Activated T-cell treated with anti-CD3 and anti-CD28 coated beads for 1 hour (primary cell): ENCODE measurements at places on chromosomes 6 and 20.

- no peak for DNase-seq
Measured at GRCh38 chr6:146339716-146340115, 203.9 kb upstream of the RAB32 start.

DNA sequence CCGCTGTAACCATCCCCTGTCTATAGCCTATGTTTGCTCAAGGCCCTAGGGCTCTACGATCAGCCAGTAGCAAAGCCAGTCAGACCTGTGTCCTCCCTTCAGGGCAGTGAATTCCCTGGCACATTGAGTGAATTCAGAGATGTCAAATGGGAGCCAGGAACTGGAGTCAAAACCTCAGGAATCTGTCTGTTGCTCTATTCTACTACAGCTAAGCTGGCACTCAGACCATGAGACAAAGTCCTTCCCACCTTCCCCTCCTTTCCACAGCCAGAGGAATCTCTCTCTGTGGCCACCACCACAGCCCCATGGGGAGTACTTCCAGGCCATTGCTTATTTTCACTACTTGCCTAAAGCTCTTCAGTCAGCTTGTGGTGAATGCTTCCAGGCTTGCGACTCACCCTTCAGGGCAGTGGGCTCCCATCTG, 82.0 kb downstream of the PKIB start:
- DNase-seq, result no peak

- DNase-seq, result no peak
Measured at GRCh38 chr20:47238780-47239718, 117.5 kb downstream of the ZMYND8 start.

GRCh38 chr6:96645106-96645505, 82.2 kb downstream of the FHL5 start:
- DNase-seq, result no peak

DNA sequence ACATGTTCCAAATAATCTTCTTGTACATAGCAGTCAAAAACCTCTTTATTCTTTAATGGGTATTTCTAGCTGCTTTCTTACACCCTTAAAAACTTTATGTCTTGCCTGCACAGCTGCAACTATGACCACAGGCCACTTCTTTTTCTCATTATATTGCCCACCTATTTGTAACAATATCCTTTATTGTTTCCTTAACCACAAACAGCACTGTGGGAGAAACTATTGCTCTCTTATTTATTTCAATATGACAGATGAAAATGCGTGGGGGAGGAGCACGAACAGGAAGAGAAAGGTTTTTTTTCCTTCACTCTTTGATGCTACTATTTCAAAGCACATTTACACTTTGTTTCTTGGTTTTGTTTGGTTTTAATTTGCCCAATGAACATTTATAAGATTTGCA, 253.5 kb downstream of the GJA1 start:
- no peak for DNase-seq

DNA sequence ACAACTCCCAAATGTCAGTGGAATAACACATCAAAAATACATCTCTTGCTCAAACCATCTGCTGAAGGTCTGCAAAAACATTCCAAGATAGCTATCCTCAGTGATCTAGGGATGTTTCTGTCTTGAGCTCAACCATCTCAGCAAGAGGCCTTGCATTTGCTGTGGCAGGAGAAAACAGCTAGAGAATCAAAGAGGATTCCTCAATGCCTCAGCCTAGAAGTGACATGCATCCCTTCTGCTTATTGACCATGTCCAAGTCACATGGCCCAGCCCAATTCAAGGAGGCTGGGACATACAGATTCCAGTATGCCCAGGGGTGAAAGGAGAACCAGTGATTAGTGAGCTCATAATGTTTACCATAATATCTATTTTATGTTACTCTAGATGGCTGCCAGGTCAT, 269.5 kb downstream of the PLCB1 start:
- DNase-seq, result no peak

DNA sequence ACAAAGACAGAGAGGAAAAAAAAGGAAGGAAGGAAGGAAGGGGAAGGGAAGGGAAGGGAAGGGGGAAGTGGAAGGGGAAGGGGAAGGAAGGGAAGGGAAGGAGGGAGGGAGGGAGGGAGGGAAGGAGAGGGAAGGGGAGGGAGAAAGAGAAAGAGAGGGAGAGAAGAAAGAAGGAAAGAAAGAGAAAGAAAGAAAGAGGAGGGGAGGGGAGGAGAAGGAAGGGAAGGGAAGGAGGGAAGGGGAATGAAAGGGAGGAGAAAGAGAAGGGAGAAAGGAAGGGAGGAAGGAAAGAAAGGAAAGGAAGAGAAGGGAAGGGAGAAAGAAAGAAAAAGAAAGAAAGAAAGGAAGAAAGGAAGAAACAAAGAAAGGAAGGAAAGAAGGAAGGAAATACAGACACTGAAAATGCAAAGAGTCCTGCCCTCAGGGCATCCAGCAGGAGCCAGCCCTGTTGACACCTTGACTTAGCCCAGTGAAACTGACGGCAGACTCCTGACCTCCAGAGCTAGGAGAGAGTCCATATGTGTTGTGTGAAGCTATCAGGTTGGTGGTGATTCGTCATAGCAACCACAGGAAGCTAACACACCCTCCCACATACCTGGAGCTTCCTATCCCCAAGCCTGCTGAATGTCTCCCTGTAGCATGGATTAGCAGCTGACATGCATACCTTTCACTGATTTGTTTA, 58.7 kb upstream of the SULF2 start:
- no peak for DNase-seq

DNA sequence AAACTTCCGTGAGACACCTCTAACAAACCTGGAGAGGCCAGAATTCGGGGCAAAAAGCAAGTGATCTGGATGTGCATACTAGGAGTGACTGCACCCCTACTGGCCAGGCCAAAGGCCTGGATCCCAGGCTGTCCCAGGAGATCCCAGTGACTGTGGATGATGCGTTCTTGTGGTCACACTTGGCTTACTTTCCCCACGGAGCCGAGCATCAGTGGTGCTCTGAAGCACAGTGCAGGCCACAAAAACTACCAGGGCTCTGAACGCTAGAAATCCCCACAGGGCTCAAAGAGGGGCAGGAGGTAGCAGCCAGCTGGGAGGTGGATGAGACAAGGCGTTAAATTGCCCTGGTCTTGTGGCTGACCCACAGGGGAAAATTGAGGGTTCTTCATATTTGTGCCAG, 7.1 kb downstream of the TRIM26 start:
- no peak for DNase-seq
